ENCODE measurements at places on chromosomes 2 and 18.

DNA sequence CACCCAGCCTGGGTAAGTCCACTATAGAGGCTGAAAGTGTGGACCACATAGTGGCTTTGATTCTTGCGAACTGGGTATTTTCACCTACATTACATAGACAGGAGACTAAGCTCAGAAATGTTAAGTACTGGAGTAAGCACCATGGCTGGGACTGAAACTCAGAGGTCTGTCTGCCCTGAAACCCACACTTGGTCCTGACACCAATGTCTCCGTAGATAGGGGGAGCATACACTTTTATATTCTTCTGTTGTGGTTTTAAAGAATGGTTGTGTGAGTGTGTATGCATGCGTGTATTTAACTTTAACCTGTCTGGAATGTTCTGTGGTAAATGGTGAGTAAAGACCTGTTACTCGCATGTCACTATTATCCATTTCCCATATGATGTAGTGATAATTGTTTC is 10.3 kb upstream of the NPPC start:
- DNase-seq: no peak

- DNase-seq: no peak
These were observed 1332.4 kb upstream of the TMEFF2 start for GRCh38 chr2:193527146-193527545.

- DNase-seq: no peak
These were observed 98.5 kb downstream of the NUP35 start for GRCh38 chr2:183222751-183223150.

- no peak for DNase-seq
These were observed 568.8 kb upstream of the ZEB2 start for GRCh38 chr2:145088756-145089155.

GRCh38 chr2:147927053-147927588 is 82.3 kb downstream of the ACVR2A start:
- DNase-seq: no peak

- DNase-seq: no peak
These were observed 398 bp downstream of the INPP5D start for GRCh38 chr2:233060501-233060979.

GRCh38 chr2:68089961-68090360 is 27.2 kb upstream of the C1D start:
- DNase-seq: no peak
